ENCODE measurements at places on chromosomes 7 and 10.

GRCh38 chr7:39199951-39200350 lies 222.2 kb downstream of the POU6F2 start:
- no peak for DNase-seq

- no peak for DNase-seq
Measured at GRCh38 chr10:38156416-38157269, 62.5 kb downstream of the ZNF37A start.

GRCh38 chr7:152330827-152331226 lies 105.0 kb downstream of the KMT2C start:
- no peak for DNase-seq

- no peak for DNase-seq
Measured at GRCh38 chr7:42024537-42024936, 212.5 kb downstream of the GLI3 start.

DNA sequence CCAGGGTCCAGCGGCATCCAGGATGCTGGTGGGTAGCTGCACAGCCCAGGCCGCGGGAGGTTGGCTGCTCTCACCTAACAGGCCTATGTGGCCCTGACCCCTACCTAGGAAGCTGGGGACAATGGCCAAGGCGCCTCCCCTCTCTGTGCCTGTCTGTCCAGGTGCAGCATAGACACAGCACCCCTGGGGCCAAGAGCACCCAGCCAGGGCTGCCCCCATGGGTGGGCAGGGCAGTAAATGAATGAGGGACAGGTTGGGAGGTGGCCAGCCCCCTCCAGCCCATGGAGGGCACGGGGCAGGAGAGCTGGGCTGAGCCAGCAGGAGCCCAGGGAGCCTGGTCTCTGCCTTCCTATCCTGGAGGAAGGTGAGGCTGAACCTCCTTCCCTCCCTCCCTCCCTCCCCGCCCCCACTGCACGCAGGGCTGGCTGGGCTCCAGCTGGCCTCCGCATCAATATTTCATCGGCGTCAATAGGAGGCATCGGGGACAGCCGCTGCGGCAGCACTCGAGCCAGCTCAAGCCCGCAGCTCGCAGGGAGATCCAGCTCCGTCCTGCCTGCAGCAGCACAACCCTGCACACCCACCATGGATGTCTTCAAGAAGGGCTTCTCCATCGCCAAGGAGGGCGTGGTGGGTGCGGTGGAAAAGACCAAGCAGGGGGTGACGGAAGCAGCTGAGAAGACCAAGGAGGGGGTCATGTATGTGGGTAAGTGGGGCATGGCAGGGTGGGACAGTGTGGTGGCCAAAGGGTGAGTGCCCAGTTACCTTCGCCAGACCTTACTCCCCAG lies at the start of gene SNCG:
Gene SNCG, plus strand, starts transcription at position 484 of the 785 bp plus-strand sequence. Its CDS starts 99 bp downstream, at position 583.
- no peak for DNase-seq
